Ascending aorta (tissue), 2 donors: ENCODE measurements at places on chromosomes 11 and 22.
A peak's percentile ranks its signal among the peaks of the same experiment; 100 is the strongest.

DNA sequence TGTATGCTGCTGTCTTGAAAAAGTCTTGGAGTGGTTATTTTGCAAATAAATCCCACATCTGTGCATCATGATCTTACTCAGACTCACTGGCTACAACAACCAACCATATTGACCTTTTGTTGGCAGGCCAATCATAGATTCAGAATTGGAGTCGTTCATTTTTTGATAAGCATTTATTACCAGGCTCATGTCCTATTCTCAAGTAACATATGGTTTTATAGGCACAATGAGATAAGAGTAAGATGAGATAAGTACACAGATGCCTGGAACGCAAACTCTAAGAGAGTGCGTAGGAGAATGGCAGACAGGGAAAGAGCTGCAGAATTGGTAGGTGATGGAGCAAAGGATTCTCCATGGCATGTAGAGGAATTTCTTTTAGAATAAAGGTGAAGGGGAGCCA lies 71.6 kb upstream of the SLC5A12 start:
- DNase-seq = no peak

DNA sequence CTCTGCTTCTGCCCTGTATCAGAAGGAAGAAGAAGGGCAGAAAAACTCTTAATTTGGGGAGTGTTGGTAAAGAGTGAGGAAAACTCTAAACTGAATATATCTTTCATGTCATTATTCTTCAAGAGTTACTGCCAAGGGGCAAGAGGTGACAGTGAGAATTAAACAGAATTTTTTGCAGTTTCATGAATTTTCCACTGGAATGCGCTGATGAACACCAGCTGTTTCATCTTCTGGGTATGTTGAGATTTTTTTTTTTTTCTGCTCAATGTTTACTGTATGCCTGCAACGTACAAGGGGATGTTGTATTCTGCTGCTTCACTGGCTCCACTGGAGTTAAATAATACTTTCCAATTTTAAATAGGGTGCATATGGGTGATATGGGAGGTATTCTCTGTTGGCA lies 117.8 kb downstream of the FAM76B start:
- DNase-seq = no peak

DNA sequence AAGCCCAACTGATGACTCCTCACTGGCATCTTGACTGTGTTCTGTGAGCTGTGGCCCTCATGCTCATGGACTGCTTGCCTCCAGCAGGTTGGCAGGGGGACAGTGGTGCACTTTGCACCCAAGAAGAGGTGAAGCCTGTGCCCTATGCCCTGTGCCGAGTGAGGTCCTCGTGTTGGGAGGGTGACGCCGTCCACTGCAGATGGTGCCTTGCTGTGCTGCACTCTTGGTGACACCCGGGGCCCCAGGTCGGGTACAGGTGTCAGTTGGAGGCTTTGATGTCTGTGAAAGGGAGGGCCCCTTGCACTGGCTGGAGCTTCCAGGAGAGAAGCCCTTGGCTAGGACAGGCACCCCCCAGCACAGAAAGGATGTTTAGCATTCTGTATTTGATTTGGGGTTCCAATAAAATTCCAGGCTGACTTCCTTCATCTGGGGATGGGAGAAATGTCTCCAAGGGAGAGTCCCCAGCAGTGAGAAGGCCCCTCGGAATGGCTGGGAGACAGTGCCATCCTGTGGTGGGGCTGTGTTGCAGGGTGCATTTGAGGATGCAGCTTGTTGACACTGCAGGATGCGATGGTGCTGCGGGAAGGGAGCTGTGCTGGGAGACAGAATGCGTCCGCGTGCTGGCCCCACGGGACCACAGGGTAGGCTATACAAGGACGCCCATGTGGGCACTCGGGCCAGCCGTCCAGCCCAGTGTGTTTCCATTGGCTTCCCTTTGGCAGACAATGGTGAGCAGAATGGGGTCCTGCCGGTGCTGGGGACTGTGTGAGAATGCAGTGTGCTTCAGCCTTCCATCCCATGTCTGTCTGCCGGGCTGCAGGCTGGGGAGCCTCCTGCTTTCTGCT lies 2.5 kb upstream of the ZDHHC8 start:
- no peak for DNase-seq

- peak; percentile 57 for DNase-seq
These were observed 40.8 kb downstream of the MORC2 start for GRCh38 chr22:30927806-30928205.

DNA sequence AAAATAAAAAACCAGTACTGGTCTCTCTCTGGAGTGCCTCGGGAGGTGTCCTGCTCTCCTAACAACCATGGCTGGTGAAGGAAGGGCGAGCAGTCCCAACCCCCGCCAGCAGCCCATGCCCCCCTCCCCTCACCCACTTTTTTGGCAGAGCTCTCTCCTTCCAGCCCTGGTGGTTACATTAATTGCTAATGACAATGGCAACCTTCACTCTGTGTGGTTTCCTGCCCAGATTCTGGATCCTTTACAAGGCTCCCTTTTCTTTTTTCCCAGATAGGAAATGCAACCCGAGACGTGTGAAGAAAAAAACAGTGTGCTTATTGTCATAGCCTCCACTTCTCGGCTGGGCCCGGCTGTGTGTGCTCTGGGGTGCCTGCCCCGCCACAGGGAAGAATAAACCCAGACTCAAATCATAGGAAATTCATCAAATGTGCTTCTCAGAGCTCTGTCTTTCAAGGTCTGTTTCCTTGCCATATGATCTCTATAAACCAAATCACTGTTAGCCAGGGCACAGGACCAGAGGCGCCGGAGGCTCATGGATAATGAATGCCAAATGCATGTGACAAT lies 513.0 kb downstream of the SOX6 start:
- no peak for DNase-seq

DNA sequence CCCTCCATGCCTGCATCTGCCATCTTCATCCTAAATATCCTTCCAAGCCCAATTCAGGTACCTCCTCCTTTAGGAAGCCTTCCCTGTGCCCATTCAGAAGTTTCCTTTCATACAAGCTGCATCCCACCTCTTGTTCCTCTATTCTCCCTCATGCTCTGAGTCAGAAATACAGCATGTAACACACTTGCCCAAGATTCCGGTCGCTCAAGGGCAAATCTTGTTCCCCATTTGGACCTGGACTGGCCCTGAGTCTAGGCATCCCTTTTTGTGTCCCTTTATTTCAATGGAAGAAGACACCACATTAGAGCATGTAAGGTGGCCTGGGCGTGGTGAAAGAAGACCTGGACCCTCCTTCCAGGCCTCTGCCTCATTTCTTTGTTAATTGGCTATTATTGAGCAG lies 38.5 kb downstream of the RTL6 start:
- no peak for DNase-seq

DNA sequence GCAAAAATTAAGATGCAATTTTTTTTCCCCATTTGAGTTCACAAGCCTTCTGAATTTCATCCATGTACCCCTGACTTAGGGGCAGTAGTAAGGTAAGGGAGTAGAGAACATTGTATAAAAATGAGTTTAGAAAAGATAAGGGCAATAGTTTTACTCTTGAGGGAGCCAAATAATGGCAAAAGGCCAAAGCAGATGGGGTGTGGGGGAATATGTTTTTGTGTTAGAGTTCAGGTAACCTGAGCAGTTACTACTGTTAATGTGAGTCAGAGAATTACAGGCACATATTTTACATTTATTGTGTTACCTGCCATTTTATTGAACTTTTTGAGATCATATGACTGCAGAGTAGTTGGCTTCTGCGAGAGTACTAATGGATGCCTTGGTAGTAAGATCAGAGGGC lies 3.1 kb downstream of the EED start:
- DNase-seq = no peak

DNA sequence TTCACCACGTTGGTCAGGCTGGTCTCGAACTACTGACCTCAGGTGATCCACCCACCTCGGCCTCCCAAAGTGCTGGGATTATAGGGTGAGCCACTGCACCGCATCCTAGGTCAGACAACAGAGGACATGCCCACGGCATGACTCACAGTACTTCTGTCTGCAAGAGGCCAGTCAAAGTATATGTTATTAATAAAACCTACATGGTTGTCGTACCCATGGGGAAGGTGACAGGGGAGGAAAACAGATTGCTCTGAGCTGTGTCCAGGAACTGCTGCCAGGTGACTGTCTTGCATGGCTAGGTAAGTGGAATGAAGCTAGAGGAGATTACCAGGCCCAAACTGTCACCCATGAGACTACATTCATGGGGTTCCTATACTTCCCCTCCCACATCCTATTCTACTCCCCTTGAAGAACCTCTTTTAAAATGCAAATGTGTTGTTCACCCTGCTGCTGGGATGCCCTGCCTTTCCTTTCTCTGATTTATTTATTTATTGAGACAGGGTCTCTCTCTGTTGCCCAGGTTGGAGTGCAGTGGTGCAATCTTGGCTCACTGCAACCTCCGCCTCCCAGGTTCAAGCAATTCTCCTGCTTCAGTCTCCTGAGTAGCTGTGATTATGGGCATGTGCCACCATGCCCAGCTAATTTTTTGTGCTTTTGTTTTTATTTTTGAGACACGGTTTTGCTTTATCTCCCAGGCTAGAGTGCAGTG lies 2.0 kb upstream of the NLRX1 start:
- DNase-seq = no peak

DNA sequence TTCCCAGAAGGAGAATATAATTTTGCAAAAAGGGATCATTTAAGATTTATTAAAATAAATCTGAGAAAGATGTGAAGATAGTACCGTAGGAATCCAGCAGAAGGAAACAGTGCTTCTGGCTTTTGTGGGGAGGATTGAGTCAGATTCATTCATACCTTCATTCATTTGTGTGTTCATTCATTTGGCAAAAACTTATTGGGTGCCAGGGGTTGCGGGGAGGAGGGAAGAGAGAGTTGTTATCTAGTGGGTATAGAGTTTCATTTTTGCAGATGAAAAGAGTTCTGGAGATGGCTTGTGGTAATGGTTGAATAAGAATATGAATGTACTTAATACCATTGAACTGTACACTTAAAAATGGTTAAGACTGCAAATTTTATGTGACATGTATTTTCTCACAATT lies 31.1 kb downstream of the BMAL1 start:
- no peak for DNase-seq

GRCh38 chr11:77444261-77444660 lies 29.6 kb downstream of the PAK1 start:
- no peak for DNase-seq

DNA sequence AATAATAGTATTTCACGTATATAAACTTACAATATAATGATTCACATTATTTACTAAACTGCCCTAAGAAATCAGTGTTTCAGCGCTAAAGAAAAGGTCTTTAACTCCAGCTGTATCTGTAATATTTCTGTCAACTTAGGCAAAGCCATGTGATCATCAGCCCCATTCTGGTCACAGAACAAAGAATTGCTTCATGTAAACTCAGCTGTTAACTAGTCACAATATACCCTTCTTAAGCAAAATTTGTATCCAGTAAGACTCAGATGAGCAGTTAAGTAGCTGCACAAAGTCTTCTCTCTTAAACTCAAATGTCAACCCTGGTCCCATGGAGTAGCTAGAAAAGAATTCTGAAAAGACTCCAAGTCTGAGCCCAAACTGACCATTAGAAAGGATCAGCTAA lies 26.6 kb downstream of the HPS5 start:
- no peak for DNase-seq

- no peak for DNase-seq
These were observed 29.1 kb upstream of the TMPRSS4 start for GRCh38 chr11:118047749-118048148.

DNA sequence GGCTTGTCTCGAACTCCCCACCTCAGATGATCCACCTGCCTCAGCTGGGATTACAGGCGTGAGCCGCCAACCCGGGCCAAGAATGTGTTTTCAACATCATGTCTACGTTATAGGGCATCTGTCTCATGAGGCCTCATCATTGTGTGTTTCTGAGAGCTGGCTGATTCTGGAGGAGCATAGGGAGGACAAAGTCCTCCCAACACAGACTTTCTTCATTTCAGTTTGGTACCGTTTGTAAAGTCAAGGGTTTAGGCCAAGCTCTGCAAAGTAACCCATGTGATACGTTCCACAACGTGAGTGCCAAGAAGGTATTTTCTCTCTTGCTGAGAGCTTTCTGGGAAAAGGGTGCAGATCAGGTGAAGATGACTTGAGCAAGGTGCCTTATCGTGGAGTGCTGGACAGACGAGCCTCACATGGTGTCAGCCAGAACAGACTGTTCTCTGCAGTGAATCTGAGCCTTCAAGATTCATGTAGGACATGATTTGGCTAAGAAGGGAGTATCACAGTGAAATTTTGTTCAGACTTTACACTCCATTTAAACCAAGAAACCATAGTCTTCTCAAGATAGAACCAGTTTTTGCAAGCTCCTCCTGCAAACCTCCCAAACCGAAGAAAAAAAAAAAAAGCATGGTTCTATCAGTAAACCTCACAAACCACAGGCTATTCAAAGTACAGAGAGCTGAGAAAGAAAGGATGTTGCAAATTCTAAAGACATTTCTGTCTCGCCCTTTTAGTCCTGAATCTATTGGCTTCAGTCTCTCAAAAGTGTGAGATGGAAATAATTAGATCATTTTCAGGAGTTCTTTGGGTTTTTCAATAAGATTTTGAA lies 71.7 kb downstream of the DBX1 start:
- DNase-seq = no peak

DNA sequence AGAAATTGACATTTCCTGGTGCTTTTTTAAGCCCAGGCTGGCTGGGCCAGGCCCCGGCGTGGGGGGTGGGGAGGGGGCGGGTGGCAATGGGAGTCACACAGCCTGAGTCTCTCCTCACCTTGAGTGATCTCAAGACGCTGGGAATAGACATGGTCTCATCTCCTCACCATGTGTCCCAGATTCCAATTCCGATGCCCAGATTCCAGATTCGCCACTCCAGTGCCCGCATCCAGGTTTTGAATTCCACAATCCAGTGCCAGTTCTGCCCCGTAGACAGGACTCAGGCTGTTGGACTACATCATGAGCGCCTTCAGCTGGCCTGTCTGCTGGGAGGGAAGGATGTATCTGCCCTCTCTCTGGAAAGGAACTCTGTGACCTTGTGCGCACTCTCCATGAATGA lies 19.1 kb downstream of the KCNC1 start:
- DNase-seq = no peak

GRCh38 chr22:37183432-37184379 lies 4.3 kb downstream of the C1QTNF6 start:
- DNase-seq = no peak

DNA sequence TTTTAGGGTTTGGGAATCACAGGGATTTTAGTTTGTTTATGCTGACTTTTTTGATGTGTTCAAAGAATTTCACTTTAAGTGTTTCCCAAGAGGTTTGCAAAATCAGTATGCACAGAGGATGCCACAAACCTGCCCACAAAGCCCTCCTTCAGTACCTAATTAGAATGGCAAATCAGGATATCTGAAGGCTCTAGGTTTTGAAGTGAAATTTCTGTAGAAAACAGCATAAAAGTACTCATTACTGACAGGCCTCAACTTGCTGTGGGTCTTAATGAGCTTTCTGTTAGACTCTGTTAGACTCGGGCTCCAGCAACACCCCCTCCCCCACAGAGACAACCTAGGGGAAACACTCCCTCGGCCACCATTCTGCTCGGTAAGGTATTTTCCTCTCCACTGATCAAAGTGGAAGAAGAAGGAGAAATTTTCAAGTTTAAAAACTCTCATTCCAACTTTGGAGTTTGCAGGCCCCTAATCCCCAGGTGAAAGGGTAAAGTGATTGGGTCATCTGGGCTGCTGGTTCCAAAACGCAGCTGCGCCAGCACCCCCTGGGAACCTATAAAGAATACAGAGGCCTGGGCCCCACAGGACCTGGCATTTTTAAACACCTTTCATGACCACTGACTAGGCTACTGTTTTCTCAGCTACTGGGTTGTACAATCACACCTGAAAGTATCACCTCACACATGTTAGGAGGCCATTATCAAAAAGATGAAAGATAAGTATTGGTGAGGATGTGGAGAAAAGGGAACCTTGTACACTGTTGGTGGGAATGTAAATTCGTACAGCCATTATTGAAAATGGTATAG lies 67.5 kb downstream of the PLEKHA7 start:
- no peak for DNase-seq

- DNase-seq = no peak
These were observed 13.7 kb downstream of the GDPD4 start for GRCh38 chr11:77287615-77288273.
